Putamen (tissue), 1 donor: ENCODE measurements at places on chromosomes 1 and 21.

- DNase-seq = no peak
These were observed 192.1 kb upstream of the DAB1 start for GRCh38 chr1:57615956-57616355.

- no peak for DNase-seq
These were observed 280.7 kb upstream of the NR5A2 start for GRCh38 chr1:199746666-199747384.

DNA sequence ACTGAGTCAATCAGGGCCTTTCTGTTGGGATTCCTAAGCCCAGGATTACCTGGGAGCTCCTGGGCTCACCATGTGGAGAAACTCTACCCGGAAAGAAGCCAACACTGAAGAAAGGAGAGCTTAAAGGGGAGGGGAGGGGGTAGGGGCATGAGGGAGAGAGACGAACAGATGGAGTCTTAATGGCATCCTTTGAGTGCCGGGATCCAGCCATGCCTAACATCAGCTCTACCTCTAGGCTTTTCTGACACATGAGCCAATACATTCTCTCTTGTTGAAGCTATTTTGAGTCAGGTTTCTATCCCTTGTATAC lies 75.0 kb downstream of the NPHP4 start:
- DNase-seq = no peak

DNA sequence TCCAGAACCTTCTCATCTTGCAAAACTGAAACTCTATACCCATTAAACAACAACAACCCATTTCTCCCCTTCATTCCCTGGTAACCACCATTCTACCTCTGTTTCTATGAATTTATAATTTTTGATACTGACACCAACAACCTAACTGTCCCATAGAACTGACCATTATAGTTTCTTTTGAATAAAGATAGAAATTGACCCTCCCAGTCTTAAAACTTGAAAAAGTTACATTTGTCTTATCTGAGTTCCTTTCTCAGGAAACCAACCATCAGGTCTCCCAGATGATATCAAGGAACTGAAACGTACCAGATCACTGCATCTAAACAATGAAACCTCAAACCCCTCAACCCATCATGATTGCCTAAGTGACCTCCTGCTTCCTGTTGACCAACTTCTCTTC lies 27.1 kb downstream of the RNF115 start:
- DNase-seq = no peak

GRCh38 chr1:2226525-2227345 lies 1.4 kb upstream of the SKI start:
- DNase-seq = no peak

GRCh38 chr21:46194374-46195334 lies 10.4 kb upstream of the SPATC1L start:
- no peak for DNase-seq

DNA sequence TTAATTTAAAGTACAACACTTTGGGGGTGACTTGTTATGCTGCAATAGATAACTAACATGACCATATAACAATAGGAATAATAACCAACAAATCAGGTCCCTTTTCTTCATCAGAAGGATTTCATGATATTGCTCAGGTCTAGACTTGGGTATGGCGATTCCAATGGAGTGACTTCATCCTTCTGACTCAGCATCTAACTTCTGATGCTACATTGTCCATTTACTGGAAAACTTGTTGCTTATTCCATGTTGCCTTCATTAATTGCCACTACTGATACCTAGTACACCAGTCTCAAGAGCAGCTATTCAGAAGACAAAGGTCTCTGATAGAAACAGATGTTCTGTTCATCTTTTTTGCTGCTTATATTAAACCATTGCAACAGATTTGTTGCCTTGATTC lies 324.3 kb downstream of the TGFB2 start:
- no peak for DNase-seq

DNA sequence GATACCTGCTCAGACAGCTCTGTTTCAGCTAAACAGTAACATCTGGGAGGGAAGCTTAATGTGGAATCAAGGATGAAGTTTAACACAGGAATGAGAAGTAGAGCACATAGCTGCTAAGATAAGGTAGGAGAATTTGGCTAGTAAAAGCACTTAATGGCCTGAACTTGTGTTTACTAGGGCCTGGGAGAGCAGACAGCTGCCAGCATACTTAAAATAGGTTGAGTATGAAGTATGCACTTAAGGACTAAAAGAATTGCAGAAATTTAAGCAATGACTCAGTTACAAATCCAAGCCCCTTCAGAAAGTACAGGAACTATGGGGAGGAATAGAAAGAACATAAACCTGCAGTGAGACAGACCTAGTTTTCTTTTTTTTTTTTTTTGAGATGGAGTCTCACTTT lies 53.0 kb downstream of the BACH1 start:
- no peak for DNase-seq
